Renal pelvis (tissue), 12 donors: ENCODE measurements at places on chromosomes 1 and 21. TPM values are rescaled to one million over a fixed set of nuclear protein-coding genes. Genes with fewer than 3 reads are reported as not detected.

DNA sequence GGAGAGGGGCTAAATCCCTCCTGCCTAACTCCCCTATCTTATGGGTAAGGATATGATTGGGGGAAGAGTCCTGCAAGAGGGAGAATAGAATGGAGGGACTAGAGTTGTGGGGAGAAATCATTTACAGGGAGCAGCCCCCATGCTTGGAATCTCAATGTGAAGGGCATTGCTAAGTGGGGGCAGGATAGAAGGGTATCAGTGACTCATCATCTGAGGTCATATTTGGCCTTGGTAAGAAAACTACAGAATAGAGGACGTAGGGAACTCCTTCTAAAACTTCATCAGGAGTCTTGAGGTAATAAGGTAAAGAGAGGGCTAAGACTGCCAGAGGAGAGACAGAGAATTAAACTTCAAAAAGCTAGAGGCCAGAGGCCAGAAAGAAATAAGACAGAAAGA, 487 bp downstream of the HJV start:
- DNase-seq: no peak

GRCh38 chr1:156319664-156320063, 18.4 kb downstream of the CCT3 start:
- DNase-seq: no peak

Gene LDLRAD1
- 0.07 TPM for polyA plus RNA-seq

DNA sequence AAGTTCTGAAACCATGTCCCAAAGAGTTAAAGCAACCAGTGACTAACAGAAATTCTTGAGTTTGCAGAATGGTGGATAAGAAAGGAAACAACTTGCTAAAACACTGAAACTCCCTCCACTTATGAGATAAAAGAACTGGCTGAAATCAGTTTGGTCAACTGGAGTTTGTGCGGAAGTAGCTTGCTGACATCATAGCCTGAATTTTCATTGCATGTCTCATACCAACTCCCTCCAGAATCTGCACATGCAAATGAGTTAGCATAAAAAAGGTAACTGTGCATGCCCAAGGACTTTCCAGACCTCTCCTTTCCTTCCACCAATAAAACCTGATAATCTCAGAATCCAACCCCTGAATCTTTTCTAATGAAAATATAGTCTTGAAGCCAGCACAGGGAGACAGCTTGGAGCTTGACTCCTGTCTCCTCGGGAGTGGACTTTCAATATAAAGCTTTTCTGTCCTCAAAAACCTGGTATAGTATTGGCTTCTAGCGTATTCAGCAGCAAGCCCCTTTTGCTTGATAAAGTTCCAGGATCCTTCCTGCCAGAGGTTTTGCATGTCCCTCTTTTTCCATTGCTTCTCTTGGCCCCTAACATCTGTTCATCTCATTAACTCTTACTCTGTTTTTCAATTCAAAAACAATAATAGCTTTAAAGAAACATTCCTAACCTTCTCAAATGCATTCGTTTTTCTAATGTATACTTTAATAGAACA, 785.8 kb upstream of the ADGRL4 start:
- DNase-seq: no peak

Gene KCNK2
- polyA plus RNA-seq: 2.6 TPM

DNA sequence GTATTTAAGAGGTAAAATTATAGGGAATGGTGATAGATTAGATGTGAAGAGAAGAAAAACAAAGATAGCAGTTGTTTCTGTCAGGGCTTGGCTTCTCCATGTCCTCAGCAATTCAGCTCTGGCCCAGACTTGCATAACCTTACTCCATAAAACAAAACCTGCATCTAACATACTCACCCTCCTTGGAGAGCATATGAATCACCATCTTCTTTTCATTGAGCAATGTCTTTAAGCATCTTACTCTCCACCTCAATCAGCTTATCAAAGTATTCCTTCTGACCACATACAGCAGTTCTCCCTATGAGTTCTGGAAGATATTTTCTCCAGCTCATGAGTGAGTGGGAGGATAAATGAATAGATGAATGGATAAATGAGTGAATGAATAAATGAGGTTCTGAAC, 49.0 kb downstream of the RAB3B start:
- no peak for DNase-seq

GRCh38 chr21:37944496-37944895, 28.2 kb upstream of the KCNJ6 start:
- no peak for DNase-seq

DNA sequence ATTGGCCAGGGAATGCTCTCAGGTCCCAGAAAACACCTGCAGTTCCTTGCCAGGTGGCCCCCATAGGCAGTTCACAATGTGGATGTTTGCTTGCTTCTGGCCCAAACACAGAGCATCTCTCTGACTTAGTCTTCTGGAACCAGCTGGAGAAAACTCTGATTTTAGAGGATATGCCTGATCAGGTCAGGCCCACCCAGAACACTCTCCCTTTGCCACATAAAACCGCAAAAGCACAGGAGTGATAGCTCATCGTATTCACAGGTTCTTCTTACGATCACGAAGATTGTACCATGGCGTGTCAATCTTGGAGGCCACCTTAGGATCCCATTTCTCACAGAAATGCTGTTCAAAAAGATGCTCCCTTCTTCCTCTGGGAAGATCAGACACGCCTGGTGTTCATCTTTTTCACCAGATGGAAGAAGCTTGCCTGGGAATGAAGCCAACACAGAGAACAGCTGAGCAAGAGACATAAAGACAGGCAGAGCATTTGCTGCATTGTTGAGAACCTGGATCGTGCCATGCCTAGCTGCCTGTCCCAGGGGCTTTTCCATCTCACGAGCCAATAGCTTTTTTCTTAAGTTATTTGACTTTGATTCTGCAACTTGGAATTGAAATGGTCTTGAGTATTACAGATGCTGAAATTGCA, 11.6 kb upstream of the CD247 start:
- no peak for DNase-seq

DNA sequence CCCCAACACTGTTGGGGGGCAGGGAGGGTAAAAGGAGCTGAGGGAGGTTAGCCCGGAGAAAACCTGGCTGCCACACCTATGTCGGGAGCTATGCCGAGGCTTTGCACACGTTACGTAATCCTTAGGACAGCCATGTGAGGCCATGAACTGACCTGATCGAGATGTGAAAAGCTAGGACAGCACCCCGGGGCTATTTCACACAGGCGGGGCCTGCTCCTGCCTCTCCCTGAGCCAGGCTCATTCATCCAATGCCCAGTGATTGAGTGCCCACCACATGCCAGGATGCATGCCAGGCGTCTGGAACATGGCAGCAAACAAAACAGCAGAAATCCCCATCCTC, 30.2 kb downstream of the LDLRAP1 start:
- DNase-seq: no peak

Gene PRAMEF6
- polyA plus RNA-seq: not detected

Gene CTNNBIP1
- 37.8 TPM for polyA plus RNA-seq

Gene SGIP1
- 18.5 TPM for polyA plus RNA-seq
